Prostate gland (tissue), 2 donors: ENCODE measurements at places on chromosomes 7 and 10. TPM values are rescaled to one million over a fixed set of nuclear protein-coding genes. Genes with fewer than 3 reads are reported as not detected.

DNA sequence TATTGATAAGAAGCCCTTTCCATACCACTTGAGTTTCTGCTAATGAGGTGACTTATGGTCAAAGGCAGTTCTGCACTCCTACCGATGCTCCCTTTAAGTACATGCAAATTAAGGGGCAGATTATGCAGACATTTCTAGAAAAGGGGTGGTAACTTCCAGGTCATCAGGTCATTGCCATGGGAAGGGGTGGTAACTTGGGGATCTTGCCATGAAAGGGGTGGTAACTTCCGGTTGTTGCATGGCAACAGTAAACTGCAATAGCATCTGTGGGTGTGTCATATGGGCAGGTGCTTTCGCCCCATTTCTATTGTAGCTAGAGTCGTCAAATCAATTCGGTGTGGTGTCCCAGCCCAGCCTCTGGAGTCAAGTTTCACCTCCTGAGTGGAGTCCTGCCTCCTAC is 150.9 kb downstream of the UBE2H start:
- no peak for DNase-seq

DOCK4 gene
- total RNA-seq: 21.8 TPM

- no peak for DNase-seq
Observed at GRCh38 chr7:16776053-16776452, 22.5 kb downstream of the TSPAN13 start.

DNA sequence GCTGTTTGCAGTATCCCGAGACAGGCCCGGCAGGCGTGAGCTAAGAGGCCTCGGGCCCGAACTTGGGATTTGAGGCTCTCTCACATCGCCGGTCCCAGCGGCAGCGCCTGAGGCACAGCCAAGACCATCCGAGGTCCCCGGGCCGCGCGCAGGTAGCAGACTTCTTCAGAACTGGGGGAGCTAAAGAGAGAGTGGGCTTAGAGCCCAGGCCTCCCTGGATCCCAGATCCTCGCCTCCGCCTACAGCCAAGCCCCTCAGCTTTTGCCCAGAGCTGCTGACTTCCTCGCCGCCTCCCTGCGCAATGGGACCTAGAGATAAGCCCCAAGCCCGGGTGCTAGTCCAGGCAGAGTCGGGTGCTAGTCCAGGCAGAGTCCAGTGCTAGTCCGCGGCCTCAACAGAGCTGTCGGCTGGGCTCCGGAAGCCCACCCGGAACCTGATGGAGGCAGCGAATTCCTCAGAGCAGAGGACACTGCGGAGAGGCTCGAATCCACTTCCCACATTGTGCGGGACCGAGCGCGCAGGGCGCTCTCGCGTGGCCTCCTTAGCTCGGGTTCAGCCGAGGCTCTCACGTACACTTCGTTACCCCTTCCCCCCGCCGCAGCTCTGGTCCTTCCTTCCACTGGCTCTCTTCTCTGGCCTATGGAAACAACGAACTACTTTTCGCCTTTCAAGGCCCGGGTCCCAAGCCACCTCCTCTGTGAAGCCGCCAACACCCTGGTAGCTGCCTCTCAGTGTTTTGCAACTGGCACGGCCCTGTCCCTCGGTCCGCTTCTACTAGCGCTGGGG is 5.8 kb downstream of the LBX1 start:
- DNase-seq: no peak

DNA sequence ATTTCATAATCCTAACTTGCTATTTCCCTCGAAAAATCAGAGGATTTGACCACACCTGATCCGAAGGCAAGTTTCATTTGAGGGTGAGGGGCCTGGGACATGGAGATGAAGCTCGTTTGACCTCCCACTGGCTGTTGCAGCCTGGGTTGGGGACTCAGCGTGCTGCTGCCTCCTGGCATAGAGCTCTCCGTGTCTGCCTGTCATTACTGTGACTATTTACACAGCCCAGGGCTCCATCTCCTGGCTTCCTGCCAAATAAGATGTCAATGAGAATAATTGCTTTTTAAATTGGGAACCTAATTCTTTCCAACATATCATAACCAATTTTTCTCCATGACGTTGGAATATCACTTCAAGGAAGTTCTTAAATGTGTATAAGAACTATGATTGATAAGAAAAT is 139.3 kb upstream of the COBL start:
- no peak for DNase-seq

DNA sequence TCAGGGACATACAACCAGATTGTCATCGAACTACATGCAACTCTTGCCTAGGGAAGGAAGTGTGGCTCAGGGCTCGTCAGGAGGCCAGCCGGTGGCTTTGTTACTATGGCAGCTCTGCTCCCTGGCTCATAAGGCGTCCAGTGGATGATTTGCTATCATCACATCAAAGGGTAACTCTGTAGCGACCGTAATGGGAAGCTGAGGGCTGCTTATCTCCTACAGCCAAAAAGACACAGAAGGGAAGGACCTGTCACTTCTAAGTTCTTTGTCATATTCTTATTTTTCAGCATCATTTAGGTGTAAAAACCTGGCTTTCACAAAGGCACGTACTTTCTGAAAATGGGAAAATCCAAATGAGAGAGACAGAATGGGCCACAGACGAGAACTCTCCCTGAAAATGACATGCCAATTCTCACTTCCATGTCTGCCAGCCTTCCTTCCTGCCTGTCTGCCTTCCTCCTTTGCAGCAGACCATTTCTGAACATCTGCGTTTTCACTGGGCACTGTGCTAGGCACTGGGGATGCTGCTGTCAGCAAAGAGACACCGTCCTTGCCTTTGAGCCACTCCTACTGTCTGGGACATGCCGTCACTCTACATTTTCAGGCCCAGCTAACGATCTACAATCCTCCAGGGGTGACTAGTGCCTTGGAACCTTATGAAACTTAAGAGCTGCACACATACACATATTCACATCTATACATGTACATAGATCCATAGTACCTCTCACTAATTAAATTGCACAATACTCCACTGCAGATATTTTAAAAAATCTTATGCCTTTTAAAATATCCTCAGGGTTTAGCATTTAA is 26.9 kb downstream of the ENKUR start:
- no peak for DNase-seq
